Activated CD4-positive, alpha-beta T cell treated with anti-CD3 and anti-CD28 coated beads for 24 hours (primary cell): ENCODE measurements at places on chromosomes 6 and 20.

GRCh38 chr6:153790048-153790447, 249.0 kb upstream of the OPRM1 start:
- no peak for DNase-seq

DNA sequence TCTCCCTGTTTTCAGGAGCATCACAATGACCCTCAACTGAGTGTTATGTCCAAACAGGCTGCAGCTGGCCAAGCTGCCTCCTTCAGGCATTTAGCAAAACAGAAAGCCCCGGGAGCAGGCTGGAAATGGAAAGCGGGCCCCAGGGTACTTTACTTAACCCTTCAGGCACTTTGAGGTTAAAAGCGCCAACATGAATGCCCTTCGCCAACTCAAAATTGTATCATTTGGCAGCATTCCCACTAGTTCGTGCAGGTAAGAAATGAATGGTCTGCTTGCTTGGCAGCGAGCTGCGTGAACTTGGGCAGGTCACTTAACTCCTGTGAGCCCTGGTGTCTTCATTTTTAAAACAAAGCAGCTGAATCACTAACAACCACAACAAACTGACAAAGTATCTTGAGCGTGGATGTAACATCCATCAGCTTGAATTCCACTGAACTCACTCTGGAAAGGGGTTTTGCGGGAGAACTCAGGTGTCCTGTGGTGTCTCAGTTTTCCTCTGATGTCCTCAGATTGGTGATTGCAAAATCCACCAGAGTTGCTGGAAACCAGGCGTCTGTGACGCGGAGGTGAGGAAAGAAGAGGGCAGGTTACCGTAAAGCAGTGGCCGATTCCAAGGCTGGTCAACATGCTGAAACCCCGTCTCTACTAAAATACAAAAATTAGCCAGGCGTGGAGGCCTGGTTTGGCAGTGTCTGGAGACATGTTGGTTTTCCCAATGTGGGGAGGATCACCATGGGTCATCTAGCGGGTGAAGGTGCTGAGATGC, 118.8 kb upstream of the ZNF217 start:
- no peak for DNase-seq

DNA sequence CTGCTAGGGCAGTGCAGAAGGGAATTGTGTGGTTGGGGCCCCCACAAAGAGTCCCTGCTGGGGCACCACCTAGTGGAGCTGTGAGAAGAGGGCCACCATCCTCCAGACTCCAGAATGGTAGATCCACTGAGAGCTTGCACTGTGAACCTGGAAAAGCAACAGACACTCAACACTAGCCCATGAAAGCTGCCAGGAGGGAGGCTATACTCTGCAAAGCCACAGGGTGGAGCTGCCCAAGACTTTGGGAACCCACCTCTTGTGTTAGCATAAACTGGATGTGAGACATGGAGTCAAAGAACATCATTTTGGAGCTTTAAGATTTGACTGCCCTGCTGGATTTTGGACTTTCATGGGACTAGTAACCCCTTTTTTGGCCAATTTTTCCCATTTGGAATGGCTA, 328.4 kb upstream of the KHDRBS2 start:
- DNase-seq = no peak

DNA sequence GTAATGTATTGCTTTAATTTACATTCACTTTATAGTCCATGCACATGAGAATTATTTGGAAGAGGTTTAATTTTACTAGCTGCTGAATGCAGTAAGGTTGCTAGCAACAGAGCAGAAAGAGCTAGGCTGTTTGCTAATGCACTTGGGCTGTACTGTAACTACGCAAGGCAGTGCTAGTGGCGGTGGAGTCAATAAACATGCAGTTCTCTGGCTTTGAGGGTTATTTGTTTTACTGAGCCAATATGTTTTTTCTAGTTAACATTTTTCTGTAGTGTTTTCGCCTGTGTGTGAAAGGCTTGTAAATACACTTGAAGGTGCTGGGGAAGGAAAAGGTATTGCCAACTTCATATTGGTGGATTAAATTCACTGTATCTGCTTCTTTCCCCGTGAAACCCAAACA, 112.8 kb downstream of the BTBD3 start:
- DNase-seq = no peak

- no peak for DNase-seq
Observed at GRCh38 chr6:14986370-14986769, 259.5 kb upstream of the JARID2 start.
